ENCODE measurements at places on chromosomes 1 and 21.

- DNase-seq, result no peak
Observed at GRCh38 chr1:110216844-110217444, 6.8 kb downstream of the KCNC4 start.

DNA sequence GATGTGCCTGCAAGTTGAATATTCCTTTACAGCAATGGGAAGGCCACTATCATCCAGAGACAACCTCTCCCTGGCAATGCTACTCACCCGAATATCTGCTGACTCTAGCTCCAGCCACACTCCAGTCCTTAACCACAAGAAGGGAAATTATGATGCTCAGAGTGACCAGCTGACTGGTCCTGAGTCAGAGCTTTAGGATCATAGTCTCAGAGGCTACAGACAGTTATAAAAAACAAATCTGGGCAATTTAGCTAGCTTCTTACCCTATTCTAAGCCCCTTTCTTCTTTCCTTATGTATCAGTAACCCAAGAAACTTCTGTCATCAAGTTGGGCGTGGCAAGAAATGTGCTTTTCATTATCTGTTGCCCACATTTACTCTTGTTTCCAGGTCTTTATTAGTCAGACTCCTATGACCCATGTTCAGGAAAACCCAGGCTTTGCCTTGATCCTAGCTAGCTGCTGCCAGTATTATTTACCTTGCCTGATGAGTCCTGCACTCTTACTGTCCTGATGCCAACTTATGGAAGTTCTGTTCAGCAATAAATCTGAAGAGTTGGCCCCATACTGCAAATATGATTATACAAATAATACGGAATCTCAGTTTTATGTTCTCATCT lies 207.0 kb downstream of the TTLL7 start:
- DNase-seq, result no peak

GRCh38 chr1:183827801-183828200 lies 22.9 kb downstream of the RGL1 start:
- no peak for DNase-seq

- no peak for DNase-seq
Observed at GRCh38 chr1:114755006-114755931, 2.5 kb downstream of the CSDE1 start.

- no peak for DNase-seq
Observed at GRCh38 chr1:200452850-200453552, 43.2 kb upstream of the ZNF281 start.

All from osteocyte (in vitro differentiated cells).